ENCODE measurements at places on chromosomes 16 and 17.

DNA sequence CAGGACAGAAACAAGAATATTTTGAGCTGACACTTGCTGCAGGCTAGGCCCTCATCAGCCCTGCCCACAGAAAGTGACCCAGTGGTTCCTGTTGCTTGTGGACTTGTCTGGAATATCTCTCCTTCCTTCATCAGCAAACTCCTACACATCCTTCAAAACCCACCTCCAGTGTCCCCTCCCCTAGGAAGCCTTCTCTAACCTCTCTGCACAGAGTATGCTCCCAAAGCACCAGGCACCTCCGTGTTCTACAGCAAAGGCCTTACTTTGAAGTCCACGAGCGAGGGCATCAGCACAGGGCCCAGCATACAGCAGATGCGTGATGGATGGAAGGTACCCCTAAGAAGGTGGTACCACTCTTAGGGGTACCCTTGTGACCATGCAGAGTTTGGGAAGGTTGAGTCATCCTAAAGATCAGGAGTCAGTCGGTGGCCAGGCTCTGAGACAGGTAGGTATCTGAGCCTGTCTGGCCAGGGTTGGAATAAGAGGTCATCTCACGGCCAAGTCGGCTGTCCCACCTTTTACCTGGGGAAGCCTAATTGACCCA lies 2.0 kb downstream of the CCDC102A start:
- DNase-seq, result no peak

GRCh38 chr17:46013502-46014165 lies 14.6 kb downstream of the STH start:
- DNase-seq, result no peak

DNA sequence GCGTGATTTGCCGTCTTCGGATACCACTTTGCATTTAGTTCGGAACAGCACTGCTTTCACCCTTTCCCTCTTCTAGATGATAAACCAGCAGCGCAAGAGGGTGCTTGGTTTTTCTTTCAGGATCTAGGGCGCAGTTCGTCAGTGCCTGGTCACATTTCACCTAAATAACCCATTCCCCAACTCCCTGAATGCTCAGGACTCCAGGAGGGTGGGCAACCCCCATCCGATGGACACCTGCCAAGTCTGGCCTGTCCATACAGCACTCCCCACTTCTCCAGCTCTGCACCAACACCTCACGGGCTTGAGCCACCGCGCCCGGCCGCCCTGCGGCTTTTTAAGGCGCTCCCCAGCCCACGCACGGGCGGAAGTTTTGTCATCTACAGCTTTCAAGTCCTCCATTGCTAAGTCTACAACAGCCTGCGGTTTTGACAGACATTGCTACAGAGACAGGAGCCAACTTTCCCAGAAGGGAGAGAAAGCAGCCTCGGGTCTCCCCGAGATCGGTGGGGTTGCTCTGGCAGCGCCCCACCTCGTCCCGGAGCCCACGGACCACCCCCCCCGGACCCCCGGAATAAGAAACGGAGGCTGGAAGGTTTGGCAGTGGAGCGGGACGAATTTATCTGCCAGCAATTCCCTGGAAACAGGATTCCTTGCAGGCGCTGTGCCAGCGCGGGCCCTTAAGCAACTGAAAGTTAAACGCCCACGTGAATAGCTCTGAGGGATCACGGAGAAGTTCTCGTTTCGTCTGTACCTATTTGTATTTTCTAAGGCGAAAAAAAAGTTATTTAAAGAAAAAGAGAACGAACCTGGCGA lies 38.6 kb upstream of the SLFN13 start:
- DNase-seq, result no peak

- DNase-seq, result no peak
Observed at GRCh38 chr17:57268181-57268580, 11.9 kb downstream of the MSI2 start.

- no peak for DNase-seq
Observed at GRCh38 chr16:51365715-51366114, 214.6 kb upstream of the SALL1 start.

Measured in cortex of kidney (tissue), 1 donor.